Activated CD4-positive, CD25-positive, alpha-beta regulatory T cell treated with anti-CD3 and anti-CD28 coated beads, Interleukin-2, amount 50 U/mL, for 16 hours (primary cell): ENCODE measurements at places on chromosomes 13 and 19.

GRCh38 chr19:38152461-38153379 lies 71.3 kb downstream of the DPF1 start:
- no peak for DNase-seq

DNA sequence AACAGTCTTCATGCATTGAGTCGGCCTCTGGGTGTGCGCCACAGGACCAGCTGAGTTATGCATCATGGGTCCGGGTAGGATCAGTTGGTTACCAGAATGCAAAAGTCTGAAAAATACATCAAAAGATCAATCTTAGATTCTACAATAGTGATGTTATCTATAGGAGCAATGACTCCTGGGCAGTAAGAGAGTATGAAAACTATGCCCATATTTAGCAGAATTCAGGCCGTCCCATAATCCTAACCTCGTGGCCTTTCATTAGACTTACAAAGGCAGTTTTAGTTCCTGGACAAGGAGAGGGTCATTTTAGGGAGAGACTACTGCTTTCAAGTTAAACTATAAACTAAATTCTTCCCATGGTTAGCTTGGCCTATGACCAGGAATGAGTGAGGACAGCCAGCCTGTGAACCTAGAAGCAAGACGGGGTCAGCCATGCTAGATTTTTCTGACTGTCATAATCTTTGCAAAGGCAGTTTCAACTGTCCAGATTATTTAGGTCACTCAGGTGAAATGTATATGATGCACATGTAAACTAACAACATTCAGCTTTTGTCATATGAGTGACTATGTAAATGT lies 11.8 kb upstream of the CDADC1 start:
- DNase-seq: no peak

GRCh38 chr19:31826325-31826724 lies 477.1 kb upstream of the TSHZ3 start:
- DNase-seq: no peak

- no peak for DNase-seq
Observed at GRCh38 chr19:33430674-33431277, 57.3 kb downstream of the CEBPG start.

- DNase-seq: no peak
Observed at GRCh38 chr13:114259974-114260373, 21.4 kb upstream of the UPF3A start.
